ENCODE measurements at places on chromosomes 11 and 22.

DNA sequence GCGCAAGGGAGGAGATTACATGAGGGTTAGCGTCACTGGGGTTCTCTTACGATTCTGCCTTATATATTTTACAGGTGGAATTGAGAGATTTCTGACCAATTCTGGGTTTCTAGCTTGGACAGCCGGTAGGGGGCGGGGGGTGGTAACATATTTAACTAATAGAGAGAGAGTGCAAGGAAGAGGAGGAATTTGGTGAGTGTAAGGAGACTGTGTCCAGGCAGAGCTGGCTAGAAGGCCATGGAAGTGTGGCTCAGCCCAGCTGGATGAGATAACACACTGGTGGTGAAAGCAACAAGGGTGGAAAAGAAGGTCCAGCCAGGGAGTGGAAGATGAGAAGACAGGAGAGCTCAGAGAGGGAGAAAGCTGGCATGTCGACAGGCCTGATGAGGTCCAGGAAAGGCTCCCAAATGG is 56.5 kb downstream of the ST3GAL4 start:
- DNase-seq = no peak

DNA sequence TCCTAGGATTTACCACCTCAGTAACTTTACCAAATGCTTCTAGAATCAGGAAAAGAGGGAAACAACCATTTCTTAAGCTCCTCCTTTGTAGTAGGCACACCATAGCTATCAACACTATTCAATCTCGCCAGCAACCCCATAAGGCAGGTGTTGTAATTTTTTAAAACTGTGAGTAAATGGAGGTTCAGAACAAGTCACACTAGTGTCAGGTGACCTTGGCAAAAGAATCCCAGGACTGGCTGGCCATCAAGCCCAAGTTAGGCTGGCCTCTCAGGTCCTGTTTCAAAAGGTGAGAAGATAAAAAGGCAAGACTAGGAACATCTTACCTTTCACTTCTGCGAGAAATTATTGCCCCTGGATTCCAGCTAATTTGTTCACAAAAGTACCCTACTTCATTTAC is 713 bp downstream of the TOP3B start:
- no peak for DNase-seq

- no peak for DNase-seq
These were observed 233.9 kb downstream of the FAT3 start for GRCh38 chr11:92458486-92458885.

GRCh38 chr11:59778122-59778521 is 22.9 kb downstream of the STX3 start:
- DNase-seq = no peak

GRCh38 chr11:64165481-64165841 is 452 bp downstream of the MACROD1 start:
- DNase-seq = no peak

GRCh38 chr11:34624069-34624468 is 3.2 kb downstream of the EHF start:
- no peak for DNase-seq

GRCh38 chr11:120303004-120303637 is 22.0 kb upstream of the TLCD5 start:
- peak; percentile 73 for DNase-seq

- DNase-seq = peak; percentile 72
These were observed 75.9 kb downstream of the LDLRAD3 start for GRCh38 chr11:36019722-36020121.

DNA sequence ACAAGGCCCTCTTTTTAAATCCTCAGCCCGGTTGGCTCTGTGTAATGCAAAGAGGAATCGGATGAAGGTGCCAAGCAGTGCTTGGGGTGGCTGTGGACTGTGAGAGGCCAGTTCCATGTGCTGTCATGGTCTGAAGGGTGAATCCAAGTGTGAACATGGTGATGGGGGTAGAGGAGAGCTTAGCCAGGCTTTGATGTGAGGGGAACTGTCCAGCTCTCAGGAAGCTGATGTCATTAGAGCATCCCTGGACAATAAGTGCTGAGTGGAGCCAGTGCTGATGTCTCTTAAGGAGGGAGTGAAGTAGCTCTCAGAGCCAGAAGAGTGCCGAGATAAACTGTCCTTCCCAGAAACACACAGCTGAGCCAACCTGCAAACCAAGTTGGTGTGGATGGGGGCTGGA is 53.6 kb downstream of the NAV2 start:
- DNase-seq = no peak

DNA sequence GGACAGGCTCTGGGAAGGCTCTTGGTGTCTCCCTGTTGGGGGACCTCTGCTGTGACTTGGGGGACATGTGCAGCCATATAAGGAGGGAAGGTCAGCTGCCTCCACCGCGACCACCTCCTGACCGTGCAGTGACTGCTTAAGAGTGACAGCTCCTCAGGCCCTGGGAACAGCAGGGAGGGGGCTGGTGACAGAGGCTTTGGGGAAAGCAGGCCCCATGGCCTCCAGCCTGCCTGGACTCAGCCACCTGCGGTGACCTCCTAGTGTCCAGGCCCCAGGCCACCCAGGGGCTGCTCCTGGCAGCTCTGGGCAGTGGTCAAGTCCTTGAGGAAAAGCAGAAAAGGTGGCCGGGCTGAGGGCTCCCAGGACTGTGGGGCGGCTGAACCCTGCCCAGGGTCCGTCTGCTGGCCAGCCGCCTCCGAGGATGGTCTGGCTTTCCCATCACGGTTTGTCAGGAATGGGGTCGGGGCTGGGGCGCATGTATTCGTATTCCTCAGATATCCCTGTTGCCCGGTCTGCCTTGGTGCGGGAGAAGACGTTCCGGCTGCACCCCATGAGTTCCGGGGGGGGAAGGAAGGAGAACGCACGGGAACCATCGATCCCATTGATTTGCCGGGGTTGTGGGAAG is 96.8 kb downstream of the WNT7B start:
- DNase-seq = no peak

All from keratinocyte (primary cell).